Stimulated activated CD8-positive, alpha-beta memory T cell treated with anti-CD3 and anti-CD28 coated beads, Interleukin-12 subunit alpha, Interleukin-12 subunit beta, amount 100 ng/mL, for 1 hour (primary cell): ENCODE measurements at places on chromosomes 3 and 15.

- no peak for DNase-seq
Observed at GRCh38 chr3:17972476-17972875, 230.0 kb upstream of the TBC1D5 start.

- no peak for DNase-seq
Observed at GRCh38 chr3:134095005-134095404, 65.3 kb upstream of the SLCO2A1 start.

GRCh38 chr3:102258666-102259227 lies 176.1 kb upstream of the ZPLD1 start:
- DNase-seq, result no peak

DNA sequence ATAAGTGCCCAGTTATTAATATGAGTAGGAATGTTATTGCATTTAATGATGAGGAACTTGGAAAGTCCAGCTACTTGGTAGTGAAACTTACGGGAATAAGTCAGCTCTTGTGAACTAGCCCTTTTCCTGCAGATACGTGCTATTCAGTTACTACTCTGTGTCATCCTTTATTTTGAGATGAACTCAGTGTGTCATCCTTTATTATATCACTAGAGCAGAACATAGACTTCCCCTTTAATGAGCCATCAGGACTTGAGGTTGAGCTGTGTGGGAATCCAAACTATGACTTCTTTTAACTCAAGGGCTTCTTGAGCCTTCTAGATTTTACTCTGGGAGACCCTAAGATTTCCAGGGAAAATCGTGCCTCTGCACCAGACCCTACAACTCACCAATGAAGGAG lies 3.6 kb downstream of the ACTC1 start:
- DNase-seq, result no peak

- no peak for DNase-seq
Observed at GRCh38 chr15:71761649-71762048, 48.7 kb upstream of the NR2E3 start.

GRCh38 chr15:84889991-84890669 lies 5.7 kb downstream of the SLC28A1 start:
- DNase-seq, result no peak
